ENCODE measurements at places on chromosomes 7 and 10.

DNA sequence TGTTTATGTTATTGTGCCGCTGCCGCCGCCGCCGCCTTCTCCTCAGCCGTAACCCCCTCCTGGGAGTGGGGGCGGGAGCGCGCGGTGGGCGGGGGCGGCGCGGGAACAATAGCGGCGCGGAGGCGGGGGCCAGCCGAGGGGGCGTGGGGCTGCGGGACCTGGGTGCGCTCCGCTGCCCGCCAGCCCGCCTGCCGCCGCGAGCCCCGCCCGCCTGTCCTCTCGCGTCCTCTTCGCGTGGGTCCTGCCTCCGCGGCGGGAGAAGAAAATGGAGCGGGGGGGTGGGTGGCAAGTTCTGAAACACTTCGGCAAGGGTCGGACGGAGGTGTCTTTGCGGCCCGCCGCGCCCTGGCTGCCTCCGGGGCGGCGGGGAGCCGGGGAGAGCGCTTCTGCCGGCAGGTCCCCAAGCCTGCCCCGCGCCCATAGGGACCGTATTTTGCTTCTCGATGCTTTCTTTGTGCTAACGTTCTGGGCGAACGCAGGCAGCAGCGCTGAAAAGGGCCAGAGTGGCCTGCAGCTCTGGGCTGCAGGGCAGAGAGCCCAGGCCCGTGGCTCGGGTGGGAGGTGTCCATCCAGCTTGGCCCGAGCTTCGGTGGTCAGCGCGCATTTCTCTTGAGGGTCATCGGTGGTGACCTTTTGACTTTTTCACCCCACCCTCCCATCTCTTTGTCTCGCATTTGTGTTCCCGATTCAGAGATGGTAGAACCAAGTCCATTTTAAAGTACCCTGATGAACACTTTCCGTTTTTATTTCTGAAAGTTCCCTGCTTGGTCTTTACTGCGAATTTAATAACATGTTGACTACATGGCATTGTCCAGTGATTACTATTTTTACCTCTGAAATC, 613 bp downstream of the MAPK8 start:
- peak; percentile 53 for DNase-seq

DNA sequence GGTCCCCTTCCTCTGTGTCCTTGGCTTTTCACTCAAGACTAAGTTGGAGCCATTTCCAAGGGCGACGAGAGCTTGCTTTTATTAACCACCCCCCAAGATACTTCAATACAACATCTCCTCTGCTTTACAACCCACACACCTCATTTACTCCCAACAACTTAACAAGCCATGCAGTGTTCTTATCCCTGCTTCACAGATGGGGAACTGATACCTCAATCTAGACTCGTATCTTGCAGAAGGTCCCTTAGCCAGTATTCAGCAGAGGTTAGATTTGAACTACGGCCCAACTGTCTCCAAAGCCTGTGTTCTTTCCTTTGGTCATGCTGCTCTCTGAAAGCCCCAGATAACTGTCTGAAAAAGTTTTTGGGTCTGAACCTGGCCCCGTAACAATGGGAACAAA, 444.8 kb downstream of the GRID1 start:
- DNase-seq, result no peak

DNA sequence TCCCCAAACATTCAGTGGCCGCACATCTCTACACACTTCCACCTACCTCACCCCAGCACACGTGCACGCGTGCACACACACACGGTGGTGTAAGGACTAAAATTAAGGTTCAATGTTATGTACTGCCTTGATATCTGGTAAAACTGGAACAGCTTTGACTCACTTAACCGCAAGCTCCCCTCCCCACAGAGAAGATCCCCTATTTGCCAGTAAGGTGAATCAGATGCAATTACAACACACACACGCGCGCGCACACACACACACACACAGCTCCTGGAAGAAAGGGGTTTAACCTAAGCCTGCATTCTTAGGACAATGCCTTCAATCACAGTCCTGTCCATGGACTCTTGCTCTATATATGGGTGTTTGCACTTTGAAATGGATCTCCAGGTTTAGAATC, 25.5 kb upstream of the VPS41 start:
- DNase-seq, result no peak

DNA sequence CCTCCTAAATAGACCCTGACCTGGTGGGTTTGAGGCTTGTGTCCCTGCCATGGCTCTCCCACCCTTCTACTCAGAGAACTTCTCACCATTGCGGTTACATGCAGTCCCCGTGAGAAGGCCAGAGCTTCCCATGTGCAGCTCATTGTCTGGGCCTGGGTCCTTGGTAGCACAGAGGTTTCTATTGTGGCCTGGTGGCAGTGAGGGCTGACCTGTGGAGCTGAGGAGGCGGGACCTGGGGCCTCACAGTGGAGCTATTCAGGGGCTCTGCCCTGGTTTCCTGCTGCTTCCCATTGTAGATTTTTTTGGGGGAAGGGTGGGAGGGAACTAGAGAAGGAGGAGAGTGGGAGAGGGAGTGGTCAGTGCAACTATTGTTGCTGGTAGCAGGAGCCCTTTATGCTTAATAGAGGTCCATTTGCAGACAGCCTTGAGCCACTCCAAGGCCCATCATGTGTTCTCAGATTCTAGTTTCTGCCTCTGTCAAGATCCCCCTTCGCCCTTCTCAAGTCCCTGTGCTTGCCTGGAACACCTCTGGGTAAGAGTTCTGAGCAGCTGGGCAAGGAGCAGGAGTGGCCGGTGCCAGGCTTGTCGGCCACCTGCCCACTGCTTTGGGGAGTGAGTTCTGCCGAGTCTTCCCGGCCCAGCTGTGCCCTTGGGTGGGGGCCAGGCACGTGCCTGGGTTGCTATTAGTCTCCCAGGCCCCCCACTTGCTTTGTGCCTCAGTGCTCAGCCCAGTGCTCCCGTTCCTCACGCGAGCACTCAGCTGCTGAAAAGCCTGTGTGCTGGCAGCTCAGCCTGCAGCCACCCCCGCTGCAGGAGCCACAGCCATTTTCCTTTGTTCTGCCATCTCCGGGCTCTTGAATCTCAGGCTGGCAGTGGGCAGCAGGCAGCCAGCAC, 10.7 kb downstream of the TSPAN14 start:
- DNase-seq, result no peak

GRCh38 chr10:112580267-112580666, 133.3 kb downstream of the VTI1A start:
- no peak for DNase-seq

DNA sequence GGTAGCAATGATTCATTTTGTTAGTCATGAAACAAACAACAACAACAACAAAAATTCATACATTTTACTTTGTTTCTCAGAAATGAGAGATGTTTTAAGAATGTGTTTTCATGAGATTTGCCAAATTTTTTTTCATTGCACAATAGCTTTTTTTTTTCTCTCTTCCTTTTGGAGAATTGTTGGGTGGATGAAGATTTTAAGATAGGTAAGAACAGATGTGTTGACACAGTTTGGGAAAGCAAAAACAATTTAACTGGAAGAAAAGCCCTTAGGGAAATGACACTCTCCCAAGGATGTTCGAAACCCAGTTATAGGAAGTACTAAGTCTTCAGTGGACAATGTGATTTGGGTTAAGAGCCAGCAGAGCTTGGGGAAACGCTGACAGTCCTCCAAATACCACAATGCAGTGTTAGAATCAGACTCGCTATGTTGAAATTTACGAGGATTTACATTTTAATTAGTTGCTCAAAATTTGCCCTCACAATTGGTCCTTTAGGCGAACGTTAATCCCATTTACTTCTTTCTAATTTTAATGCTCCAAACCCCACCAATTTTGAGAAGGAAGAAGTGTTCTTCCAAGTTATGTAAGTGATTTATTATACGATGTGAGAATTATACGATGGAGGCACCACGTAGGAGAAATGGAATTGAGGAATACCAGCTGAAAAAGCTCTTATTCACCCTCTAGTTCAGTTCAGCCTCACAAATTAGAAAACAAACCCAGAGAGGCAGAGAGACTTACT, 61.2 kb downstream of the HHEX start:
- no peak for DNase-seq

DNA sequence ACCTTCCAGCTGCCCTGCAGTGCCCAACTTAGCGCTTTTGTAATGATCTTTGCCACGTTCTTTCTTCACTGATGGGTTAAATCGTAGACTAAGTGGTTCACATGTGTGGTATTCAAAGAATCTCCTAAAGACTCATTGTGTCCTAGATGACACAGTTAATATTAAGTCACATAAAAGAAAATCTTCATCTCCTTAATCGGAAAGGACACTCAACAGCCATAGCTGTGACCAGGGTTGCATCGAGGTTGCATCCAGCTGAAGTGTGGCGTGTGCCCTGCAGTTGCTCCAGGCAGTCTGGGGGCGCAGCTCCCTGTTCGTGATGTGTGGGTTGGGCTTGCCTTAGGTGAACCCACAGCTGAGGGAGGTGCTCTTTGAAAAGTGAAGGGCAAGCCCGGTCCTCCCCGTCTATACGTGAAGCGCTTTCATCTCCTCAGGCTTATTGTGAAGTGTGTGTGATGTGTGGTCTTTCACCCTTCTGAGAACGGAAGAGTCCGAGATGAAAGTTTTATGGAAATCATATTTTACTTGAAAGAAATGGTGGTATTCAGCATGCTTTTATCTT, 122.7 kb downstream of the TRRAP start:
- no peak for DNase-seq

DNA sequence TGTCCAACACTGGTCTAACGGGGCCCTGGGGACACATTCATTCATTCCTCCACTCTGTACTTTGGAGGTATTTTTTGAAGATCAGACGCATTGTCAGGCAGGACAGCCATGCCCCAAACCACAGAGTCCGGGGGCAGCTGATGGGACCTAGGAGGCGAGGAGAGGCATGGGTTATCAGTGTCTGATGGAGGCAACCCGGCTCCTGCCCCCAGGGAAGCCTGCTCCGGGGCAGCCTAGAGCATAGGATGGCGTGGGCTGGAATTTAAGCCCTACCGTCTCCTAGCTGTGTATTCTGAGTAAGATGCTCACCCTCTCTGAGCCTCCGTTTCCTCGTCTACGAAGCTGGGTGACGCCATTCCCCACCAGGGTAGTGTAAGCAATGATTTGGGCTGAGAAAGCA, 55.4 kb upstream of the ELN start:
- DNase-seq, result no peak

DNA sequence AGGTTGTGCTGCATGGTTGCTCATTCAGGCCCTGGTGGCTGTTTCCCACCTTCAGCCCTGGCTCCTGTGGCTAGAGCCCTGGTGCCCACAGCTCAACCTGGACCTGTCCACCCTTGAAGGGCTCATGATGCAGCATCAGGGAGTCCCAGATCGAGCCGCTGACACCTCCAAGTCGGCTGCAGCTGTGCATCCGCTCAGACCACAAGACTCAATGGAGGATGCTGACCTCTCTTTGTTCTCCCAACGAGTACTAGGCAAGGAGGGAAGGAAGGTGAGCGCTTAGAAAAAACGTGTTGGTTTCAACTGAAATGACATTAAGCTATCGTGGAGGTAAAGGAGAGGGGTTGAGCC, 9.5 kb upstream of the C10orf95 start:
- no peak for DNase-seq

- DNase-seq, result no peak
These were observed 21.9 kb upstream of the FOXP2 start for GRCh38 chr7:114392686-114393085.

GRCh38 chr10:58393317-58393716, 8.1 kb downstream of the TFAM start:
- no peak for DNase-seq

DNA sequence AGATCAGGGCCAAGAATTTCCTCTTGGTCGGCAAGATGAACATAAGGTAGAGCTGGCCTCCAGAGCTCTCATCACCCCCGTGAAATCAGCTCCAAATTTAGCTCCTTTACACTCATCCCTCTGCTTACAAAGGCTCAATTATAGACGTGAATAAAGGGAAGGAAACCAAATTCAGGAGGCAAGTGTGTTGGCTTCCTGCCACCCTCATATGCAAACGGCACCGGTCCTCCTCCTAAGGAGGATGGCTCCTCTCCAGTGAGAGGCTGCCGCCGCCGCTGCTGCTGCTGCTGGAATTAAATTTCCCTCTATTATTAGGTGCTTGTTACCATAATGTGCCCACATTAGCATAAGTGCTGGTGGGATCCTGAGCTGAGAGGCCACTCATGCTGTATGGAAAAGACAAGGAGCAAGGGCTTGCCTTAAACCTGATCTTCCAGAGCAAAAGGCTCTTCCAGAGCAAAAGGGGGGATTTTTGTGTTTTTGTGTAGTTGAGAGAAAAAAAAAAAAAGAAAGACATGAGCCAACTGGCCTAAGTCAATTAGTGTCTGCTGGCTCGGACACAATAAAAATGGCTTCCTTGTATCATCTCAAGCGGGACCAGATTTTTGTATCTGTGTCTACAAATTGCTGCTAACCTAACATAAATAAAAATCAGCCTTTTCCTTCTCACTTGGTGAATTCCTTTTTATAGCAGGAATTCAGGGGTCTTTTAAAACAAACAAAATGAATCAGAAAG, 68.4 kb downstream of the CDHR3 start:
- no peak for DNase-seq

DNA sequence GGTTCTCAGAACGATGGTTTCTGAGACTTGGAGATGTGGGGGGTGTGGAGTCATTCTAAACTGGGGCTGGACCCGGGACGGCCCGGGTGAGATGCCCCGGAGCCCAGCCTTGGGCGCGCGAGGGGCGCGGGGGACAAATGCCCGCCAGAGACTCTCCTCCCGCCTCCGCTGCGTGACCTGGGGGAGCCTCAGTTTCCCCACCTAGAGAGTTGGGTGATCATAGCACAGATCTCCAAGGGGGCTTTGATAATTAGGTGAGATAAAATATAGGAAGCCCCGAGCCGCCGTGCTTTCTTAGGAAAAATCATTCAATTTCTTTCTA, 658 bp upstream of the FZD8 start:
- no peak for DNase-seq

- DNase-seq, result no peak
These were observed 33.8 kb upstream of the TOMM7 start for GRCh38 chr7:22856416-22856815.

- DNase-seq, result no peak
These were observed 534.6 kb upstream of the POM121L12 start for GRCh38 chr7:52500841-52501240.

DNA sequence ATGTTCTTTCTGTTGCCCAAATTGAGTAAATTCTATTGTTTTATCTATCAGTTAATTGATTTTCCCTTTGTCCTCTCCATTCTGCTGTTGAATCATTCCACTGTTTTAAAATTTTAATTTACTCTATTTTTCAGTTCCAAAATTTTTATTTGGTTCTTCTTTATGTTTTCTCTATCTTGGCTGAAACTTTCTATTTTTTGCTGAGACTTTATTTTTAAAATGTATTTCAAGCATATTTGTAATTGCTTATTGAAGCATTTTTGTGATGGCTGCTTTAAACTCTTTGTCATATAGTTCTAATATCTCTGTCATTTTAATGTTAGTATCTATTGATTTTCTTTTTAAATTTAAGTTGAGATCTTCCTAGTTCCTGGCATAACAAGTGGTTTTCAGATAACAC, 60.5 kb downstream of the OR13A1 start:
- DNase-seq, result no peak

DNA sequence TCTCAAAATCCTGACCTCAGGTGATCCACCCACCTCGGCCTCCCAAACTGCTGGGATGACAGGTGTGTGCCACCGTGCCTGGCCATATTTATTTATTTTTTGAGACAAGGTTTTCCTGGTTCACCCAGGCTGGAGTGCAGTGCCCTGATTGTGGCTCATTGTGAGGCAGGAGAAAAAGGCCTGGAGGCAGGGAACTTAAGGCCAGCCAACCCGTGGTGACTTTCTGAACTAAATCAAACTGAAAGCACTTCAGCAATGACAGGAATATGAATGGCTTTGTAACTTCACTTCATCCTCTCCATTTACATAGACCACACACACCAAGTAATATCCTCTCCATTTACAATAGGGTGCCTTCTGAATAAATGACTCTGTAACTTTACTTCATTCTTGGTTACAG, 124.4 kb downstream of the CCDC3 start:
- no peak for DNase-seq

- no peak for DNase-seq
These were observed 19.8 kb downstream of the MAD1L1 start for GRCh38 chr7:2212906-2213305.

All from tibial artery (tissue), 4 donors.